ENCODE measurements at places on chromosomes 5 and 9. TPM values are rescaled to one million over a fixed set of nuclear protein-coding genes. Genes with fewer than 3 reads are reported as not detected.

TRAF1 gene
- total RNA-seq: 4.9 TPM

PRRX2 gene
- total RNA-seq: 16.3 TPM

HAVCR2 gene
- 6.1 TPM for total RNA-seq

CCDC192 gene
- total RNA-seq: not detected

BOD1 gene
- 54.6 TPM for total RNA-seq

GKAP1 gene
- total RNA-seq: 4.5 TPM

SOX30 gene
- total RNA-seq: not detected

PCDHGB3 gene
- total RNA-seq: 3.4 TPM
